Camera-type eye (tissue), 1 donor: ENCODE measurements at places on chromosomes 16 and 17. TPM values are rescaled to one million over a fixed set of nuclear protein-coding genes. Genes with fewer than 3 reads are reported as not detected.

SDR42E2 gene
- not detected for total RNA-seq

ELAC2 gene
- 59.7 TPM for total RNA-seq

TMEM114 gene
- total RNA-seq: 5.7 TPM

TEDC2 gene
- total RNA-seq: 7.0 TPM

LIMD2 gene
- total RNA-seq: 23.4 TPM

SGCA gene
- 13.5 TPM for total RNA-seq

TMEM235 gene
- total RNA-seq: 1.8 TPM

C1QTNF8 gene
- total RNA-seq: 0.22 TPM

CTF1 gene
- total RNA-seq: 1.6 TPM

RHBDL3 gene
- total RNA-seq: 35.6 TPM

TMEM95 gene
- not detected for total RNA-seq

TBX21 gene
- 1.5 TPM for total RNA-seq

TLCD3B gene
- total RNA-seq: 39.7 TPM

GPR142 gene
- total RNA-seq: 0.44 TPM

KRT16 gene
- 0.66 TPM for total RNA-seq

CD300LG gene
- total RNA-seq: 0.38 TPM

SOST gene
- 0.22 TPM for total RNA-seq

SUPT6H gene
- total RNA-seq: 80.0 TPM

PRKCB gene
- total RNA-seq: 32.5 TPM

HSDL1 gene
- 86.4 TPM for total RNA-seq

GAST gene
- total RNA-seq: not detected

CIBAR2 gene
- 0.77 TPM for total RNA-seq
